ENCODE measurements at places on chromosomes 6 and 20.

DNA sequence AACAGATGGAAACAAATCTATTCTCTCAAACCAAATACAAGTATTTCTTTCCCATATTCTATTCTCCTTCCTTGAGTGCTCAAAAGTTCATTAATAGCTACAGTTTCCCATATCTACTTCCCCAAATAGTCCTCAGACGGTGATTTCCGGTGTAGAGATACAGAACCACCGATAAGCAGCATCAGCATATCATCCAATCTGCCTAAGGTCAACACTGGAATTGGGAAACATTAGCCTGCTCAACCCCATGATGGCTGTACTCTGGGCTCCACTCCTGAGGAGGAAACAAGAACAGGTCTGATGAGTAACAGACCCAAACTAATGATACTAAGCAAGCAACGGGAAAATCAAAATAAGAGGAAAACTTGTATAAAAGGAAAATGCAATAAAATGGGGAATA lies 115.6 kb downstream of the EPB41L2 start:
- no peak for DNase-seq

DNA sequence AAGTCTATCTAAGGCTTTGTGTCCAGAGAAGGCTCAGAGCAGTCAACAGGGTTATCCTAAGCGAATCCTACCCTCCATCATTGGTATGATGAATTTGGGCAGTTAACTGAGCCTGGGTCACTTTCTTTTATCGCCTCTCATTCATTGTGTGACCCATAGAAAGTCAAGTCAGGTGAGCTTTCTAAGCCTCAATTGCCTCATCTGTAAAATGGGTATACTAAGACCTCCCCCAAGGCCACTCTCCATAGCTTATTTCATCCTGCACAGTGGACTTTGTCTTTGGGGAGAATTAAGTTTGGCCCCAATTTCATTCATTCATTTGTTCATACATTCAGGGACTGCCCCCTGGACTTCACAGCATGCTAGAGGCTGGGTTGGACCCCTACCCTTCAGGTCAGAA lies 110.5 kb downstream of the DHX35 start:
- DNase-seq, result no peak

DNA sequence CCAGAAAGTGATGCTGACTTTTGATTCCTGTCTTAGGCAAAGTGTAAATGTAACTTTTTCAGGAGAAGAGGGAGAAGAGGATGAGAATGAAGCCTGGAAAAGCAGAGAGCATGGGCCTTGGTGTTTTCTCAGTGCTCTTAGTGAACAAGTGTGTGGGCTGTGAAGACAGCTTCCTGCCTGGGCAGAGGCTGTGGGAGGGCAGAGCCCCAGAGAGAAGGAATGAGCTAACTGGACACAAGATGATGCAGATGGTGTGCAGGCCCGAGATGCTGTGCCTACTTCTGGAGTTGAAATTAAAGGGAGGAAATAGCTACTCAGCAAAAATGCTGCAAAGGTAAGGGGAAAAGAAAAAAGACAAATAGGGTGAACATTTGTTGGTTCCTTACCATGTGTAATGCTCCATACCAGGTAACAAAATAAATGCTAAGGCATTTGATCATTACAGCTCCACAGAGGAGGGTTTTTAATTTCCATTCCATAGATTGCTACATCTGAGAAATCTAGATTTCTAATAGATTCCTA lies 87.0 kb upstream of the CEP162 start:
- no peak for DNase-seq

DNA sequence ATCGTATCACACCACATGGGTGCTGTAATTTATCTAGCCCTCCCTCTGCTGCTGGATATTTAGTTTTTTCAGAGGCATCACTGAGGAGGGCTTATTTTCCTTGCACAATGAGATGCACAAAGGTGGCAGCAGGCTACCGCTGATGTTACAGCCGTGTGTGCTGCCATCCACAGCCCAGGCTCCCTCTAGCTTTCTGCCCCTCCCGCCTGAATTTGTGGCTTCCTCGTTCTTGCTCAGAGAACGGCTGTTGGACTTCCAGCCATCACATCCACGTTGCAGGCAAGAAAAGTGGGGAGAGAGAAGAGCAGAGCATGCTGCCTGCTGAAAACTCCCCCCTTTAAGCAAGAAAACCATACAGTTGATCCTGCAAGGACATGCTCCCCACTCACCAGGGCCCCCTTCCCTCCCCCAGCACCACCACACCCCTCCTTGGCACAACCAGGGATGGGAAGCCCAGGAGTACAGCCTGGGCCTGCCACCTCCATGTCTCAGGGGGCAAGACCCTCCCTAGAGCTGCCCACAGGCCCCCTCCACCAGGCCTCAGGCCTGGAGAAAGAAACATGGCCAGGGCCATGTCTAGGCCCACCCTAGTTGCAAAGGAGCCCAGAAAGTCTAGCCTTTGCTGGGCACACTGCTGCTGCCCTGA lies 102.6 kb downstream of the MRPL14 start:
- no peak for DNase-seq

DNA sequence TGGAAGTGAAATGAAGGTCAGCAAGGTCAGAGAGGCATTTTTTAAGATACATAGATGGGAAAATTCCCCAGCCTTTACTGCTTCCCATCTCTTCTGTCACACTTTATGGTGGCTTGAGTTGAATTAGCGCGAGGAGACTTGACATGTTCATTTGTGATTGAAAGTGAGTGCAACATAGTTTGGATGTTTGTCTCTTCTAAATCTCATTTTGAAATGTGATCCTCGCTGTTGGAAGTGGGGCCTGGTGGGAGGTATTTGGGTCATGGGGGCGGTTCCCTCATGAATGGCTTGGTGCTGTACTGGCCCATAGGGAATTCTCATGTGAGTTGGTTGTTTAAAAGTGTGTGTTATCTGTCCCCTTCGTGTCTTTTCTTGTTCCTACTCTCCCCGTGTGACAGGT lies 237.2 kb downstream of the CDKAL1 start:
- DNase-seq, result no peak

GRCh38 chr6:139540276-139540675 lies 165.8 kb upstream of the CITED2 start:
- peak; percentile 75 for DNase-seq

DNA sequence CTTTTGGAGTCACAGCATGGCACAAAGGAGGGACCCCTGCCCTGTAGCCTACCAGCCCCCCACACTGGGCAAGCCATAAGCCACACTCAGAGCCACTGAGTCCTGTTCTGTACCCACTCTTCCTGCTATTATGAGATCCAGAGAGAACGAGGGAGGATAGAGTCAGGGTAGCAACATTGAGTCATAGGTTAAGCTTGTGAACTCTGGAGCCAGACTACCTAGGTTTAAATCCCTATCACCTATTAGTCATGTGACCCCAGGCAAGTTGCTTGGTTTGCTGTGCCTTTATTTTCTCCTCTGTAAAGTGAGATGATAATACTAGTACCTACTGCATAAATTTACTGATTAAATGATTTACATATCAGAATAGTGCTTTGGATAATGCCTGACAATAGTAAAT lies 540 bp downstream of the CNBD2 start:
- DNase-seq, result no peak

DNA sequence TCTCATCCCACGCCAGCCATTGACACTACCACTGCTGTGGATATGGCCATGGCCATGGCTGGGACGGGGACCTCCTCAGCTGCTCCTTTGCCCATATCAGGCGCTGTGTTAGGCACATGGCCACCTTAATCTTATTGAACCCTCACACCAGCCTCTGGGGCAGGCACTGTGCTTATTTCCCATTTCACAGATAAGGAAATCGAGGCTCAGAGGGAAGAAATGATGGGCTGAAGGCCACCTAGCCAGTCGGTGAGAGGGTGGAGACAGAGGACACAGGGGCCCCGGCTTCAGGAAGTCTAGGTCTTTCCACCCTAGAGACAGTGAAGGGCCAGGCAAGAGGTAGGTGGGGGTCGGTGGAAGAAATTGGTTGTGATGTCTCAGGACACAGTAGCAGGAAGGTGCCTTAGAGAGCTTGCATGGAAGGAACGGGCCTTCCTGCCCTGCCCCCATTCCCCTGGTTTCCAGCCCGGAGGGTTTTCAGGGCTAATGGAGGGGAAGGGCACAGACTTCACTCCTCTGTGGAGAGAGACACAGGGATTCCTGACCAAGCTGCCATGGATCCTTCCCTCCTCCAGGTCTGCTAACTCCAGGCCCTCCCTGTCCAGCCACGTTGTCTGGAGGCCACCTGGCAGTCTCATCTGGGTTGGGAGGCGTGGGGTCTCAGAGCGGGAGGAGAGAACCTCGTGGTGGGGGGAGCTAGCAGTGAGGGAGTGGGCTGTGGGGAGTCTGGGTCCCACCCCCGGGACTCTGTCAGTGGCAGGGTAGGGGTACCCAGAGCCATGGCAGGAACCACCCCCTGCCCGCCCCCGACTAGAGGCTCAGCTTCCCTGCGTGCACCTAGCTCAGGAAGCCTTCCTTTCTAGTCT lies 120.4 kb downstream of the VEGFA start:
- DNase-seq, result no peak

DNA sequence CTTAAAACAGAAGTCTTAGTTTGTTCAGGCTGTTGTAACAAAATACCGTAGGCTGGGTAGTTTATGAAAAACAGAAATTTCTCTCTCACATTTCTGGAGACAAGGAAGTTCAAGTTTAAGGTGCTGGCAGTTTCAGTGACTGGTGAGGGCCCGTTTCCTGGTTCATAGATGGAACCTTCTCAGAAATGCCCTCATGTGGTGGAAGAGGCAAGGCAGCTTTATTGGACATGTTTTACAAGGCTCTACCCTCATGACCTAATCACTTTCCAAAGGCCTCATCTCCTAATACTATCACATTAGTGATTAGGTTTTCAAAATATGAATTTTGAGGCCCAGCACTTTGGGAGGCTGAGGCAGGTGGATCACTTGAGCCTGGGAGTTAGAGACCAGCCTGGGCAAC lies 2.4 kb downstream of the HEBP2 start:
- no peak for DNase-seq

- DNase-seq, result no peak
Measured at GRCh38 chr20:46494077-46494476, 19.3 kb downstream of the ZNF334 start.

GRCh38 chr6:155452576-155452975 lies 3.1 kb downstream of the NOX3 start:
- no peak for DNase-seq

DNA sequence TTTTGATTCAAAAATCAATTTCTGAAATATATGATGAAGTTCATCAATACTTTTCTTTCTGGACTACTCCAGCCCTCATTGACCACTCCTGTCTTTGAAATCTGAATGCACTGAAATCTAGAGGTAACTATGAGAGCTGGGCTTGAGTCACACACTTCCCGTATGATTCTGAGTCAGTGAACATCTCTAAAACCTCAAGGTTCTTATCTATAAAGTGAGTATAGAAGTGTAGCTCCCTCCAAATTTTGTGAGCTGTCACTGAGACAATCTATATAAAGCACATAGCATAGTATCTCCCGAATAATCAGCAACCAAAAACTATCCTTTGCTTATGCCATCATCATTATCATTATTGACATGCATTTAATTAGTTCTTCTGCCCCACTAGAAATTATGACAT lies 182.4 kb downstream of the TSHZ2 start:
- peak; percentile 15 for DNase-seq

DNA sequence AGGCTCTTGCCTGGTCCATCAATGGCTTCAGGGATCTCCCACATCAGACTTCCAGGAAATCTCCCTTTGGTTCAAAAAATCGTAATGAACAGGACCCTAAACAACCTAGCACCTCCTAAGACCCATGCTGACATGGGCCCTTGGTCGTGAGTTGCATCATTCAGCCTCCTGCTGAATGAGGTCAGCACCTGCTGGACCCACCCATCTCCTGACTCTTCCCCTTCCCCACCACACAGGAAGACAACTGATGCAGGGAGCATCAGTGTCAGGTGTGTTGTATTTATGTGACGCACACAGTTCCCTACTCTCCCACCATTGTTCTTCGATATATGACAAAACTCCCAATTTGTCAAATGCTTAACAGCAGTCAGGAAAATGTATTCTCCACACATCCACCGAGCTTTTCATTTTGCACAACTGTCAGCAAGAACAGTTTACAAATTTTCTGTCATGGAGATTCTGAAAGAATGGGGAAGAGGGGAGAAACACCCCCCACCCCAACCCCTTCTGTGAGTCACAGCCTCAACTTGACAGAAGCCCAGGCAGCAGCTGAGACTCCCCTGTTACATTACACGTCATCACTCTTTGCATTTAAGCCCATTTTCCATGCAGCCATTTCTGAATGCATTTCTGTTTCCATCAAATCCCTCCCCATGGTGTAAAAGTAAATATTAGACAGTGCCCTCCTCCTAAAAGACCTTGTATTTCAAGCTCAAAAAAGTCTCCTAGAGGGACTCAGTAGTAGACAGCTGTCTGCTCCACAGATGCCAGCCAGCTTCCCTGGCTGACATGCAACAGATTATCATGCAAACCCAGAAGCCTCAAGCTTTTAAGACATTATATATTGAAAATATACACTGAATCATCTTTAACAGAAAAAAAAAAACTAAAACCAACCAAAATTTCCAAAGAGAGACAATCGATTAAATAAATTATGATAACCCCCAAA lies 577.5 kb downstream of the PTPRT start:
- DNase-seq, result no peak

DNA sequence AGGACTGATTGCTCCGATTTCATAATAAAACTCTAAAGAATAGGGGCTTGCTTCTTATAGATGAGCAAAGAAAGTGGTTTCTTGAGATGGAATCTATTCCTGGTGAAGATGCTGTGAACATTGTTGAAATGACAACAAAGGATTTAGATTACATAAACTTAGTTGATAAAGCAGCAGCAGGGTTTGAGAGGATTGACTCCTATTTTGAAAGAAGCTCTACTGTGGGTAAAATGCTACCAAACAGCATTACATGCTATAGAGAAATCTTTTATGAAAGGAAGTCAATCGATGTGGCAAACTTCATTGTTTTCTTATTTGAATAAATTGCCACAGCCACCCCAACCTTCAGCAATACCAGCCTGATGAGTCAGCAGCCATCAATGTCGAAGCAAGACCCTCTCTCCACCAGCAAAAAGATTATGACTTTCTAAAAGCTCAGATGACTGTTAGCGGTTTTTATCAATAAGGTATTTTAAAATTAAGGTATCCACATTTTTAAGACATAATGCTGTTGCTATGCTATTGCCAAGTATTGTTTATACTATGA lies 12.7 kb upstream of the MTRF1L start:
- no peak for DNase-seq

GRCh38 chr20:46740214-46740609 lies 30.8 kb downstream of the SLC2A10 start:
- no peak for DNase-seq

DNA sequence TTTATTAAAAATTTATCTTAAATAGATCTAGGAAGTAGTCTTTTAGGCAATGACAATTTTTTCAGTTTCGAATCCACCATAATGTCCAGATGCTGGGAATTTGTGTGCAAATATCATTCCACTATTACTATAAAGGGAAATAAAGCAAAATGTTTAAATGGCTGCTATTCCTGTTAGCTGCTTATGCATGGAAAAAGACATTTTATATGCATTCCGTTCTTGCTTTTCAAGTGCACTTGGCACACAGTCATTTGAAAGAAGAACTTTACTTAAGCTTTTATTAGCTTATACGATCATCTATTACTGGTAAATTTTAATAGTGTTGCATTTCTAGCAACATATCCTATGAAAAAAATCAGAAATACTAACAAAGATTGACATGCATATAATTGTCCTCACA lies 42.0 kb downstream of the PRL start:
- DNase-seq, result no peak

All from activated CD8-positive, alpha-beta T cell treated with anti-CD3 and anti-CD28 coated beads for 36 hours (primary cell).